ENCODE measurements at places on chromosomes 11 and 22.

- H3K4me3 ChIP-seq, result no peak overlapping the region
- peak; percentile 84 for DNase-seq
- no peak overlapping the region for H3K27ac ChIP-seq
- H3K36me3 ChIP-seq, result no peaks in the 10 kb centered on the region
- H3K27me3 ChIP-seq, result no peaks in the 10 kb centered on the region
- H3K4me1 ChIP-seq, result peaks cover 6% of the 10 kb centered on the region
Observed at GRCh38 chr11:33857933-33858371, 33.9 kb downstream of the LMO2 start.

DNA sequence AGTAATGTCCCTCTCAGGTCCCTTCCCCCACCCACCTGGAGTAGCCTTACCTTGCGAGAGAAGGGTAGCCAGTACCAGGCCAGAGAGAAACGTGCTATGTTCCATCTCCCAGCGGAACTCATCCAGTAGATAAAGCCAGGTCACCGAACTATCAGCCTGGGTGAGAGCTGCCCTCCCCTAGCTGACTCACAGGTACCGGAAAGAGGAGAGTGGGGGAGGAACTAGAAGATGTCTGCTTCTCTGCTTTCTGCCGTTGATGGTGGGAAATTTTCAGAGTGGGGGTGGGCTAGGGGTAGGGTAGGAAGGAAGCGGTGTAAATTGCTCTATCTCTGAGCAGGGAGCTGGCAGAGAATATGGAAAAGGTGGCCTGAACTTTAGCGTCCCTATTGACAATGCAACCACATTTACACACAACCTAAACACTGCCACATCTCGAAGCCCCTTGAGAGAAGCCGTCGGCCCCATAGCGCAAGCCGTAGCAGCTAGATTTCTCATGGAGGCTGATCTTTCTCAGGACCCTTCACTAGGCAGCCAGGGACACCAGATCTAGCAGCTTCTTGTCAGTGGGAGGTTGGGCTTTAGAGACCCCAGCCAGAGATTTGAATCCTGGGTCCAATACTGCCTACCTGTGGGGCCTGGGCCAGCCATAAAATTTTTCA, at the start of gene CD3D:
TSS of gene CD3D (minus strand) at position 203 of the 659 bp plus-strand sequence. CDS start at position 105, 98 bp downstream.
- H3K27me3 ChIP-seq, result peaks cover 5% of the 10 kb centered on the region
- H3K4me1 ChIP-seq, result no peaks in the 10 kb centered on the region
- DNase-seq, result no peak
- no peak within 1 kb of the TSS for H3K4me3 ChIP-seq

GRCh38 chr22:19716041-19716828, 1.9 kb downstream of the SEPTIN5 start:
- no peak for DNase-seq
- peaks cover 9% of the 10 kb centered on the region for H3K4me1 ChIP-seq
- no peak overlapping the region for H3K27ac ChIP-seq
- no peaks in the 10 kb centered on the region for H3K27me3 ChIP-seq
- no peak overlapping the region for H3K4me3 ChIP-seq
- no peaks in the 10 kb centered on the region for H3K36me3 ChIP-seq

GRCh38 chr11:34549271-34549670, 35.7 kb upstream of the ELF5 start:
- DNase-seq, result no peak
- H3K27me3 ChIP-seq, result peaks cover 6% of the 10 kb centered on the region
- H3K4me3 ChIP-seq, result no peak overlapping the region
- H3K27ac ChIP-seq, result no peak overlapping the region
- no peaks in the 10 kb centered on the region for H3K36me3 ChIP-seq
- no peaks in the 10 kb centered on the region for H3K4me1 ChIP-seq

GRCh38 chr11:33674035-33674814, 26.4 kb downstream of the C11orf91 start:
- DNase-seq, result no peak
- no peak overlapping the region for H3K27ac ChIP-seq
- no peaks in the 10 kb centered on the region for H3K27me3 ChIP-seq

DNA sequence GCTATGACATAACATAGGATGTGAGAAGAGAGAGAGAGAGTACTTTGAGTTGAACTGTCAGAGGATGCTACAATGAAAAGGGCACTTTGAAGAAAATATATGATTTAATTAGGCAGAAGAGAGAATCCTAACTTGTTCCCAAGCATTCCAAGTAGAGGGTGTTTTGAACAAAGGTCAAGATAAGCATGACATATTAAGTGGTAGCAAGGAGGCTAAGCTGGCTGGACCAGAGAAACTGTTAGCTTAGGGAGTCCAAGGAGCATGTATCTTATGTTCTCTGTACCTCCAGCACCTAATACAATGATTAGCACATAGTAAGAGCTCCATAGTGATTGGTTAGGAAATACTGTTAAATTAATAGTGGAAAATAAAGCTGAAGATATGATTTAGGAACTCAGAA, 479.6 kb downstream of the TMEM135 start:
- H3K4me3 ChIP-seq, result no peak overlapping the region
- no peaks in the 10 kb centered on the region for H3K27me3 ChIP-seq
- DNase-seq, result no peak
- H3K36me3 ChIP-seq, result no peaks in the 10 kb centered on the region

GRCh38 chr11:88280673-88281316, 56.7 kb downstream of the CTSC start:
- peak overlapping the region; percentile 10 for H3K27ac ChIP-seq
- H3K27me3 ChIP-seq, result no peaks in the 10 kb centered on the region
- DNase-seq, result no peak
- no peaks in the 10 kb centered on the region for H3K4me1 ChIP-seq
- H3K36me3 ChIP-seq, result no peaks in the 10 kb centered on the region
- no peak overlapping the region for H3K4me3 ChIP-seq

GRCh38 chr11:18802381-18803257, 11.0 kb upstream of the PTPN5 start:
- no peaks in the 10 kb centered on the region for H3K4me1 ChIP-seq
- H3K4me3 ChIP-seq, result no peak overlapping the region
- peaks cover 8% of the 10 kb centered on the region for H3K27me3 ChIP-seq
- no peaks in the 10 kb centered on the region for H3K36me3 ChIP-seq
- H3K27ac ChIP-seq, result no peak overlapping the region

- no peak for DNase-seq
- H3K36me3 ChIP-seq, result no peaks in the 10 kb centered on the region
- H3K4me3 ChIP-seq, result no peak overlapping the region
- no peak overlapping the region for H3K27ac ChIP-seq
- H3K27me3 ChIP-seq, result no peaks in the 10 kb centered on the region
Observed at GRCh38 chr11:104583857-104584256, 314.4 kb downstream of the CASP12 start.

DNA sequence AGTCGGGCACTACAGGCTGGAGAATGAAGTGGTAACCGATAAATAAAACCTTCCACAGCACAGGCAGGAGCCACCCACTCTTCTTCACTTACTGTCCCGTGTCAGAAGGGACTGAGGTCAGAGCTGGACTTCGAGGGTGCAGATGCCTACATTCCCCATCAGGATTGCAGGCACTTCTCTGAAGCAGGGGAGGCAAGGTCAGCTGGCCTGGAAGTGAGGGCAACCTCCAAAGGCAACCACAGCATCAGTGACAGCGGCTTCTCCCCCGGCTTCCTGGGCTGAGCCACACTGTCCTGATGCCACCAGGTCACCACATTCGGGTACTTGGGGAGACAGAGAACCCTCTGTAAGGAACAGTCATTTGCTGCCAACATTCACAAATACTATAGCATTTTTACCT, 22.7 kb downstream of the TCIRG1 start:
- no peaks in the 10 kb centered on the region for H3K4me1 ChIP-seq
- no peaks in the 10 kb centered on the region for H3K36me3 ChIP-seq
- H3K4me3 ChIP-seq, result no peak overlapping the region

- no peak for DNase-seq
- no peaks in the 10 kb centered on the region for H3K27me3 ChIP-seq
- no peaks in the 10 kb centered on the region for H3K36me3 ChIP-seq
- no peak overlapping the region for H3K27ac ChIP-seq
- no peaks in the 10 kb centered on the region for H3K4me1 ChIP-seq
- H3K4me3 ChIP-seq, result no peak overlapping the region
Observed at GRCh38 chr11:83682611-83682973, 396.4 kb upstream of the CCDC90B start.

DNA sequence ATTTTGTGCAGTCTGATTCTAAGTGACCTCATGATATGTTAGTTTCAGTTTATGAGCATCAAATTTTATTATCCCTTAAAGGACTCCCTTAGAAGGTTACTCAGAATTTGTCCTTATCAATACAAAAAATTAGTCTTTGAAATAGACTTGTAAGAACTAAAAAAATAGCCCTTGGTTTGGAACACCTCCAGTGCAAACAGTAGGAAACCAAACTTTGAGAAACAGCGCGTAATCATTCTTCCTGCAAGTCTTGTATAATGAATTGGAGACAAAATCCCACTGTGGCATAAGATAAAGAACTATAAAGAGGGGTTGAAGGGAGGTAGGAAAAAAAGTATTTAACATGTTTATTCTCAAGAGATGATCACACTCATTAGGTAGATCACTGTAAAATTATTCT, 10.8 kb upstream of the MSANTD4 start:
- no peak for DNase-seq
- H3K27me3 ChIP-seq, result no peaks in the 10 kb centered on the region
- H3K4me1 ChIP-seq, result no peaks in the 10 kb centered on the region
- no peak overlapping the region for H3K4me3 ChIP-seq

- no peak overlapping the region for H3K27ac ChIP-seq
- DNase-seq, result no peak
- H3K36me3 ChIP-seq, result no peaks in the 10 kb centered on the region
- no peaks in the 10 kb centered on the region for H3K27me3 ChIP-seq
- H3K4me1 ChIP-seq, result no peaks in the 10 kb centered on the region
Observed at GRCh38 chr11:125871391-125872137, 15.9 kb upstream of the HYLS1 start.

DNA sequence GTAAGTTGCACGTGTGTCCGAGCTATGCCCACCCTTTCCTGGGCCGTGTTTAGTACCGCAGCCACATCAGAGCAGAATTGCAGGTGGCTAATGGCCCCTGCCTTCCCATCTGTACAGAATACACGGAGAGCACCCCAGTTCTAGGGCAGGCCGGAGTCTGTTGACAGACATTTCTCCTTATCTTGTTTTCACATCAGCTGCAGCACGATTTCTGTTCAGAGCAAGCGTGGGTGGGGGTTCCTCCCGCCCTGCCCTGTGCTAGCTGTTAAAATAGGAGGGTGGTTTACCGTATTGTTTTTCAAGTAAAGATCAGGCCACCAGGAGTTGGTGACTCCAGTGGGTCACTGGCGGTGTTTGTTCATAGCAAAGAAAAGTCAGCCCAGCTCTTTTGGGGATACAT, 41.1 kb downstream of the UBASH3B start:
- H3K27ac ChIP-seq, result no peak overlapping the region
- no peaks in the 10 kb centered on the region for H3K27me3 ChIP-seq
- no peaks in the 10 kb centered on the region for H3K36me3 ChIP-seq
- no peaks in the 10 kb centered on the region for H3K4me1 ChIP-seq
- no peak overlapping the region for H3K4me3 ChIP-seq
- no peak for DNase-seq

GRCh38 chr22:35392357-35392756, 7.6 kb upstream of the MCM5 start:
- DNase-seq, result no peak
- no peak overlapping the region for H3K4me3 ChIP-seq
- no peak overlapping the region for H3K27ac ChIP-seq
- H3K4me1 ChIP-seq, result peaks cover 17% of the 10 kb centered on the region
- H3K36me3 ChIP-seq, result no peaks in the 10 kb centered on the region
- H3K27me3 ChIP-seq, result no peaks in the 10 kb centered on the region

GRCh38 chr11:47593934-47594855, at the start of gene C1QTNF4:
Gene C1QTNF4 (minus strand): TSS chr11:47594411. CDS start chr11:47590810, 3,601 bp downstream.
- peaks cover 19% of the 10 kb centered on the region for H3K27me3 ChIP-seq
- no peak within 1 kb of the TSS for H3K4me3 ChIP-seq
- H3K4me1 ChIP-seq, result peaks cover 12% of the 10 kb centered on the region
- H3K27ac ChIP-seq, result no peak within 1 kb of the TSS

GRCh38 chr11:108647701-108648527, 17.0 kb upstream of the DDX10 start:
- no peak overlapping the region for H3K4me3 ChIP-seq
- H3K36me3 ChIP-seq, result no peaks in the 10 kb centered on the region
- no peaks in the 10 kb centered on the region for H3K27me3 ChIP-seq
- peaks cover 3% of the 10 kb centered on the region for H3K4me1 ChIP-seq

- H3K4me1 ChIP-seq, result peaks cover 6% of the 10 kb centered on the region
- peak overlapping the region; percentile 20 for H3K27ac ChIP-seq
- H3K36me3 ChIP-seq, result no peaks in the 10 kb centered on the region
Observed at GRCh38 chr11:102920118-102920684, 35.3 kb downstream of the MMP13 start.

- no peaks in the 10 kb centered on the region for H3K36me3 ChIP-seq
- DNase-seq, result no peak
- H3K27ac ChIP-seq, result no peak overlapping the region
- no peaks in the 10 kb centered on the region for H3K27me3 ChIP-seq
- no peak overlapping the region for H3K4me3 ChIP-seq
Observed at GRCh38 chr22:42433754-42434682, 1.8 kb upstream of the NFAM1 start.

GRCh38 chr11:47285969-47286770, 16.2 kb downstream of the MADD start:
- H3K27ac ChIP-seq, result no peak overlapping the region
- H3K4me1 ChIP-seq, result no peaks in the 10 kb centered on the region
- no peak overlapping the region for H3K4me3 ChIP-seq
- no peaks in the 10 kb centered on the region for H3K27me3 ChIP-seq
- peak; percentile 16 for DNase-seq

GRCh38 chr11:60282286-60282685, 1.8 kb downstream of the MS4A4A start:
- no peaks in the 10 kb centered on the region for H3K36me3 ChIP-seq
- no peaks in the 10 kb centered on the region for H3K27me3 ChIP-seq
- no peak for DNase-seq
- H3K27ac ChIP-seq, result peak overlapping the region; percentile 72
- H3K4me1 ChIP-seq, result no peaks in the 10 kb centered on the region
- peak overlapping the region; percentile 29 for H3K4me3 ChIP-seq

DNA sequence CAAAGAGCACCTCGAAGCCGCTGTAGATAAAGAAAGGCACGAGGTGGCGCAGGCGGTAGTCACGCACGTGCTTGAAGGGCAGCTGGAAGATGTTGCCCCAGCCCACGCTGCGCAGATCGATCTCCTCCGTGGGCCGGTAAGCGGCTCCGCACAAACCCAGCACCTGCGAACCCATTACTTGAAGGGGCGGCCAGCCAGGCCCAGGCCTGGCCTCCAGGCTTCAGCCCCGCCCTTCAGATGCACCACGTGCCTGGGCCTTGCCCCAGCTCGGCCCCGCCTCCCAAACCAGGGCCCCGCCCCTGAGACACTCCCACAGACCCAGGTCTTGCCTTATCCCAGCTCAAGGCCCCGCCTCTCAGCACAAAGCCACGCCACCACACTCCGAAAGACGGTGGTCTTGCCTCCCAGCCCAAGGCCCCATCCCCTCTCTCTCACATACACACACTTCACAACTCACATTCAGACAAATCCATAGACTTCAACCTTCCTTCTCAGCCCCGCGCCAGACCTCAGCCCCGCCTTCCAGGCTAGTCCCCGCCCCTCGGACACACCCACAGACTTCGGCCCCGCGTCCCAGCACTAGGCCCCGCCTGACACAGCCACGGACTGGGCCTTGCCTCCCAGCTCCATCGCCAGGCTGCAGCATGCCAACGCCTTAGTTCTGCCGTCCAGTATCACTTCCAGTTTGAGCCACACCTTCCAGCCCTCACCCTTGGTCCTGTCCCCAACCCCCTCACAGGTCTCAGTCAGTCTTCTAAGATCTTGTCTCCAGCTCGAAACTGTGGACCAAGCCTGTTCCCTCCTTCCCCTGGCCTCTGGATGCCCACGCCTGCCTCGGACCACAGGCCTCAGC, 7.0 kb downstream of the UNC93B1 start:
- H3K36me3 ChIP-seq, result no peaks in the 10 kb centered on the region
- peak; percentile 75 for DNase-seq
- no peaks in the 10 kb centered on the region for H3K4me1 ChIP-seq
- H3K4me3 ChIP-seq, result no peak overlapping the region

All from adrenal gland (tissue), 19 donors.